ENCODE measurements at places on chromosomes 16 and 17.

DNA sequence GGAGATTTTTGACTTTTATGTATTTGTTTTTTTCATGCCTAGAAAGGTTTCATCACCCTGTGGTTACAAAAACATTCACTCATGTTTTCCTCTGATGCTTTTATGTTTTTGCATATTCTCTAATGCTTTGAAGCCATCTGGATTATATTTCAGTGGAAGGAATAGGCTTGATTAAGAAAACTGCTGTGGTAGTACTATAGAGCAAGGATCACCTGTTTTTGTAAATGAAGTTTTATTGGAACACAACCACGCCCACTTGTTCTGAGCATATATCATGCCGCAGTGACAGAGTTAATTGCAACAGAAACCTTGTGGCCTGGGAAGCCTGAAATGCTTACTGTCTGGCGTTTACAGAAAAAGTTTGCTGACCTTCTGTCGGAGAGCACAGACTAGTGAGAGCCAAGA, 11.5 kb downstream of the COX10 start:
- no peak for DNase-seq

DNA sequence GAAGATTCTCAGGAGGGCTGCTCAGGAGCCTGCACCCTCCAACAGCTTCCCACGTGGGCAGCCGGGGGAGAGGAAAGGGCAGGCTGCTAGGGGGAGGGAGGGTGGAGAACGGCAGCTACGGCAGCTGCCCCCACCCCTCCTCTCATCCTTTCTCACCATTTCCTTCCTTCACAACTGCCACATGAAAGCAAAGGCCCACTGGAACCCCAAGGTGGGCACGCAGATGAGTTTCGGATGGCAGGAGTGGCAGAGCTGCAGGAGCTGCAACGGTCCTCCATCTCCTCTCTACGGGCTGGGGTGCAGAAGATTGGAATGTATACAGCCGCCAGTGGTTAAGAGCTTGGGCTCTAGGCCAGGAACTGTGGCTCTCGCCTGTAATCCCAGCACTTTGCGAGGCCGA, 77.7 kb downstream of the GAS7 start:
- DNase-seq = no peak

DNA sequence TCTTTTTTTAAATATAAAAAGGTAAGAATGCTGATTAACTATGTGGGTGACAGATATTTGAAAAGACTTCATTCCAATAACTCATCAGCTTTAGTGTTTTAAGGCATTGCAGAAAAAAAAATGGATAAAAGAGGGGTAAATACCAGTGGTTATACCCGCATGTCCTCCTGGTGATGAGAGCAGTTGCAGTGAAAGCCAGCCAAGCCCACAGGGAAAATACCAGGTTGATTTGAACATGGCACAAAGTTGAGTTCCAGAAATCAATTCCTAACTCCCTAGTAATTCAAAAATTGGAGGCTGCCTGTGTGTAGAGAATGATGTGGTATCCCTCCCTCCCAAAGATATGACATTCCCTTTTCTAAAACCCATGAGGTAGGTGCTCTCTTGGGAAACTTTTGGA, 453.2 kb upstream of the SOX9 start:
- DNase-seq = no peak

DNA sequence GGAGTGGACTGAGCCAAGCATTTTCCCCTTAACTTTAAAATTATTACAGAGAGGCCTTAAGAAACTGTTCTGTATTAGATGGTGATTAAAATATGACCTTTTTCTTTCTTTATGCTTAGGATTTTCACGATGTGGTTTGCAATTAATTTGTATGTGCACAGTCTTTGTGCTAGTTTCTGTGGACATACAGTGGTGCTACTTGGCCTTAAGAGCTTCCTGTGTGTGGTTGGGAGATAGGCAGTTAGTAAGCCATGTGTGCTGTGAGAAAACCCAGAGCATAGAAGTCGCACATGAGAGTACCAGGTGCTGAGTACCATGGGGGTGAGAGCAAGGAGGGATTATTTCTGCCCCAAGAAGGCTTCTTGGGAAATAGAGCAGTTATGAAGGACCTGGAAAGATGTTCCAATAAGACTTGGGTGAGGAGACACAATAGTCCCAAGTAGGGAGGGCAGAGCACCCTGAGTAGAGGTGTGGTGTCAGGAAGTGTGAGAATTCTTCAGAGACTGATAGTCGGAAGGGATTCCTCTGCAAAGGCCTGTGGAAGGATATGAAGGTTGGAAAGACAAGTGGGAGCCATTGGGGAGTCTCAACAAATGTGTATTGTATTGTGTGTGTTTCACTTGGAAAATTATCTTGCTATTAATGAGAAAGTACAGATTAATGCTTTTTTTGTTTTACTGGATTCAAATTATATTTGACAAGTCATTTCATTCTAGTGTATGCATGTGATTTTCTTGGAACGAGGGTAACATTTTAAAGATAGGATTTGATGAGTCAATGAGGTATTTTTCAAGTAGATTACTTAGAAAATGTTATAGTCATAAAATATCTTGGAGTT, 239.9 kb downstream of the PRKCA start:
- DNase-seq = no peak

GRCh38 chr17:49776551-49777300, 11.8 kb upstream of the KAT7 start:
- no peak for DNase-seq

DNA sequence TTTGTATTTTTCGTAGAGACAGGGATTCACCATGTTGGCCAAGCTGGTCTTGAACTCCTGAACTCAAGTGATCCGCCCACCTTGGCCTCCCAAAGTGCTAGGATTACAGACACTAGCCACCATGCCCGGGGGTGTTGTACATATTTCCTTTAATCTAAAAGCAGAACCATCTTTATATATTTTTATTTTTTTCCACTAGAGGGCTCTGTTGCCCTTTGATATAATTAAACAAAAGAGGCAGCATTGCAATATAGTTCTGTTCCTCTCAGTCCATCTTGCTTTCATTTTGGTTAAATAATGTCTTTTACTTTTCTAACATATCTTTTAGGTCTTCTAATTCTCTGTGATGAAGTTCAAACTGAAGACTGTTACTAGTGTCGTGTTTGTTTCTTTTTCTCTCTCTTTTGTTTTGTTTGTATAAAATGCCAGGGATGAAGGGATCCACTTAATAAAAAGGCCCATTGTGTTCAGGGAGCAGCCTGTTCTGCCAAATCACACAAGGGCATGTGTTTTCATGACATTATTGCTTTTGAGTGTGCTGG, 23.4 kb downstream of the WWOX start:
- no peak for DNase-seq

GRCh38 chr16:4891097-4891885, 44.0 kb downstream of the UBN1 start:
- DNase-seq = no peak

DNA sequence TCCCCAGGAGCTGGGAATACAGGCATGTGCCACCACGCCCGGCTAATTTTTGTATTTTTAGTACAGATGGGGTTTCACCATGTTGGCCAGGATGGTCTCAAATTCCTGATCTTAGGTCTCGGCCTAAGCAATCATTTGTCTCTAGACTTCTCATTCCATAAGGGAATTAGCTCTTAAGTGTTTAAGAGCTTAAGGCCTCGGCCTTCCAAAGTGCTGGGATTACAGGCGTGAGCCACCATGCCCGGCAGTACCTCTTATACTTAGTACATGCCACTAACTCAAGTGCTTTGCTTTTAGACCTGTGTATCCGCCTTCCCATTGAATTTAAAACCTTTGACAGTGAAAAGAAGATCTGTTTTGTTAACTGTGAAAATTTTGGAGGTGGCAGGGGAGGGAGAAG, 16.6 kb upstream of the IL21R start:
- DNase-seq = no peak

DNA sequence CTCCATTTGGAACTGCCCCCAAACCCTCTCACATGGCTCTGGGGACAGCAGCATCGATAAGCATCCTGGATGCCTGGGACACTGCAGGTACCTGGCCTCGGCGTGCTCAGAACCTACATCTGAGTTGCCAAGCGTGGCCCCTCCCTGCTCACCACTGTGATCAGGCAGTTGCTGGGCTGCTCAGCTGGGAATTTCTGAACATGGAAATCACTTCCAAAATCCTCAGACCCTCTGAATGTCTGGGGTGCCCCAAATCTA, 6.3 kb downstream of the CDH5 start:
- no peak for DNase-seq

GRCh38 chr17:223723-224471, 42.4 kb upstream of the DOC2B start:
- DNase-seq = no peak
